ENCODE measurements at places on chromosomes 16 and 17.

GRCh38 chr16:84749815-84750214 is 50.0 kb downstream of the USP10 start:
- no peak for DNase-seq

- no peak for DNase-seq
Observed at GRCh38 chr17:66959641-66960375, 4.7 kb upstream of the CACNG4 start.

DNA sequence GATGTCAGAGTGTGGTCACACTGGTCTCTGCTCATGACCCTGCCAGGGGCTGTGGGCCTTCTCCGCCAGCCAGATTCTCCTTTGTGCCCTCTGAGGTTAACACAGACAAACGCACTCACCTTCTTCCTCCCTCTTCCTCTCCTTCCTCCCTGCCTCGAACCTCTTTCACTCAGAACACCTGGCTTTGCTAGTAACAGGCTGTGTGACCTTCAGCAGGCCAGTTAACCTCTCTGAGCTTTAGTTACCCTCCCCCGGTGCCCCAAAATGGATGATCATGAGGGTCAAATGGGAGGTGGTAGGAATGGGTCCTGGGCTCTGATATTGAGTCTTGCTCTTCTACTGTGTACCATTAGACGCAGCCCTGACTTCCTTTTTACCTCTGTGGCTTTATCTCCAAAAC is 127.1 kb downstream of the OR1D5 start:
- DNase-seq = no peak

- DNase-seq = no peak
Observed at GRCh38 chr17:42577140-42577531, 393 bp downstream of the PSMC3IP start.

DNA sequence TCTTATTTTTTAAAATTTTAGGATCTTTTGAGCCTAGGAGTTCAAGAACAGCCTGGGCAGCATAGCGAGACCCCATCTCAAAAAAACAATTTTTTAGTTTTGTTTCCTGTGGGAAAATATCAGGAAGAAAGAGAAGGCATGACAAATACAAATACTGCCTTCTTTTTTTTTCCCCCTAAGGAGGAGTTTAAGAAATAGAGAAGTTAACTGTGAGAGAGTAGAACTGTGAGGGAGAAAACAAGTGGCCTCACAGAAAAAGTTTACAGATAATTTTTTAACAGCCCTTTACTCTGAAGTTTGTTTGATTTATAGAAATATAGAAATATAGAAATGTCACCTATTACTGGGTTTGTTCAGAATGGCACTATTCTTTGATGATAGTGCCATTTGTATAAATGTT is 21.1 kb downstream of the TTYH2 start:
- DNase-seq = no peak

- DNase-seq = no peak
Observed at GRCh38 chr17:77098884-77099545, 41.8 kb upstream of the SEC14L1 start.

- DNase-seq = peak; percentile 59
Observed at GRCh38 chr17:61635913-61636432, 45.0 kb upstream of the NACA2 start.

DNA sequence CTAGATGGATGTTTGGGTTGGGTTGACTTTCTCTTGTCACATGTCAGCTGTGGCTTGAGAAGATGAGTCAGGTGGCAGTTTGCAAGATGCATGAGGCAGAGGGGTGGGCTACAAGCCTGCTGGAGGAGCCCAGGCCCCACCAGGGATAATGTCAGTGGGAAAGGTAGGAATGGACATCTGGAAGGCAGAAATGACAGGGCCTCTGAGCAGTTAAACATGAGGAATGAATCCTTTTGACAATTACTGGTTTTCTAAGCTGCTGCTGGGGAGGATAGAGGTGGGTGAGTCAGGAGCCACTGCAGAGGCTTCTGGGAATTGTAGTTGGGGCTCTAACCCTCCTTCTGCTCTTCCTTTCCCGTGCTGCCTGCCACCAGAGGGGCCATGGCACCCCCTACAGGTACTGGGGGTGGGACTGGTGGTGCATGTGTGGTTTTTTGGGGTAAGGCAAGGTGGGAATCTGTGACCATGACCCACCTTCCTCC is 15.7 kb downstream of the SLC52A1 start:
- DNase-seq = no peak

DNA sequence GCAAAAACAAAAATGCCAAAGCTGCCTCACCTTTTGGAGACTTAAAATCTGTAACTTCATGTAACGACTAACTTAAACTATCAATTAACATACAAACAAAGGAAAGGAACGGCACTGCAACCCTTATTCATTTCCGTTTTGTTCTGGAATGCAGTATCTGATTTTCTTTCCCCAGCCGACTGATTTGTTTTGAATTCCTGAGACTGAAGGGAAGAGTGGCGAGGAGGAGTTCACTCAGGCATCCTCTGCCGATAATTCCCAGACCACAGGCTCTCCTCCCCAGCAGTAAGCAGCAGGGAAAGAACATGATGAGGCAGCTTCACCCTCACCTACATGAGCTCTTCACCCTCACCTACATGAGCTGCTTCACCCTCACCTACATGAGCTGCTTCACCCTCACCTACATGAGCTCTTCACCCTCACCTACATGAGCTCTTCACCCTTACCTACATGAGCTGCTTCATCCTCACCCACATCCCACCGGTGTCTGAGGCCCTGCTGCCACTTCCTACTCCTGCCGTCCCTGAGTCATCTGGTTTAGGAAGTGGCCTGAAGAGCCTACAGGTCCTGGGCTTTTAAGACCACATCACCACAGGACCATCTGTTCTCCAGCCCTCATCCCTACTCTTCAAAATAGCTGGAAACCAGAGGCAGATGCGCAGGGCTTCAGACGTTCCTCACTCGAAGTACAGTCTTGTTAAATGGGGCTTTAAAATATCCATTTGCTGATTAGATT is 168.0 kb upstream of the RPH3AL start:
- DNase-seq = peak; percentile 38

- DNase-seq = no peak
Observed at GRCh38 chr16:87276091-87276701, 41.0 kb downstream of the C16orf95 start.

GRCh38 chr17:76139801-76140660 is 1.0 kb downstream of the FOXJ1 start:
- no peak for DNase-seq

- DNase-seq = no peak
Observed at GRCh38 chr16:59905131-59905530, 1171.0 kb upstream of the GOT2 start.

DNA sequence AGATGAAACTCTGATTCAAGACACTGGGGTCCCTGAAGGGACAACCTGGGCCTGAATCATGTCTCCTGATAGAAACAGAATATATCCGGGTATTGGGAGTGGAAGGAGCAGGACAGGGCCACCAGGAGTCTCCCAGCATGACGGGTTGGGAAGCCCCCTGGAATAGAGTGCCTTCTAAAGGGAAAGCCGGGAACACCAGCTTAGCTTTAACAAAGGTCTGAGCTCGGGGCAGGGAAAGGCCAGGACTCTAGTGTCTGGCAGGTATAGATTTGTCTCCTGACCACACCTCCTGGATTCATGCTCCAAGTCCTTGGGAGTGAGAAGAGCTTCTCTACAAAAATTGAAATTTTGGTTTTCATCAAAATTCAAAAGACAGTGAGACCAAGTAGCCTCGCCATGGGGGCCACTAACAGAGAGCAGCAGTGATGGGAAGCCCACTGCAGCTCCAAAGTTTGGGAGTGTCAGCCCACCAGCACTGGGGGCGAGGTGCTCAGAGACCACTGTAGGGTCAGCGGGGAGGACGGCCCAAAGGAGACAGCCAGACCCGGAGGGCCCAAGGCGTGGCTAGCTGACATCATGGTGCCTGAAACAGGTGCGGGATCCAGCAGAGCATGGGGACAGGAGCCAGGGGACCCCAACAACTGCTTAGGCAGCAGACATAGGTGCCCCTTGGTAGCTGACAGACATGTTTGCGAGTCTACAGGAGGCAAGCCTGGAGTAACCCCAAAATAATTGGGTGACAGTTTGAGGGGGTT is 81.0 kb downstream of the C16orf78 start:
- no peak for DNase-seq

DNA sequence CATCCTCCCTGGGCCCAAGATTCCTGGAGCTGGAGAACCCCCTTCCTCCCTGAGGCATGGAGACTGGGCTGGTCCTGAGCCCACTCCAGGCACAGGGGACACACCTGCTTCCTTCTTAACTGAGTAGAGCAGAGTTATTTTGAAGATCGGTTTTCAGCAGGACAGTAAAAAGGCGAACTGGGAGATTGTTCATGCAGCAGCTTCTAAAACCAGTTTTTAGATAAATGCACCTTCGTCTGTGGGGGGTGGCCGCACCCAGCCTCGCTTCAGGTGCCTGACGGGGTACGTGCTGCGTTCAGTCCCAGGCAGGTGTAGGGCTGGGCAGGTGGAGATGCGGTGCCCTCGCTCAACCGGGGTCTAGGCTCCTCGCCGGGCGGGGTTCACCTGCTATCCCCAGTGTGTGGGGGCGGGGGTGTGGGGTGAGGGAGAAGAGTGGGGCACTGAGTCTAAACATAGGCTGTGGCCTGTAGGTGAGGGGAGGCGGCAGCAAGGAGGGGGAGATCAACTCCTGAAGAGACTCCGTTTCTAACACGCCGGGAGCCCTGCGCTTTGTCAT is 69.5 kb downstream of the JPH3 start:
- DNase-seq = no peak

DNA sequence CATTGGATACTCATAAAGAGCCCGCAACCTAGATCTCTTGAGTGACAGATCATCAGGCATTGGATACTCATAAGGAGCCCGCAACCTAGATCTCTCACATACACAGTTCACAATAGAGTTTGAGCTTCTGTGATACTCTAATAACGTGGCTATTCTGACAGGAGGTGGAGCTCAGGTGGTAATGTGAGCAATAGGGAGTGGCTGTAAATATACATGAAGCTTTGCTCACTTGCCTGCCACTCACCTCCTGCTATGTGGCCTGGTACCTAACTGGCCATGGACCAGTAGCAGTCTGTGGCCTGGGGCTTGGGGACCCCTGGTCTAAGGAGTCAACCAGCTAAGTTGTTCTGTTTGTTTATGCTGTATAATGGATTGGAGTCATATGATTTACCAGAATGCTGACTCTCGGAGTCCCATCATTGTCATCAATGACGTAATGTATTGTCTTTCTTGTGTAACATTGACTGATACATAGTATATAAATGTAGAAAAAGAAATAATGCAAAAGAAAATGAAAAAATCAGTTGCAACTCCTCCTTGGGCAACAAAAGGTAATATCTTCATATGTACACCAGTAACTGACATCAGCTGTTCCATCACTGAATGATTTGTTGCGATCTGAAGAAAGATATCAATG is 17.5 kb downstream of the ABCA9 start:
- no peak for DNase-seq

DNA sequence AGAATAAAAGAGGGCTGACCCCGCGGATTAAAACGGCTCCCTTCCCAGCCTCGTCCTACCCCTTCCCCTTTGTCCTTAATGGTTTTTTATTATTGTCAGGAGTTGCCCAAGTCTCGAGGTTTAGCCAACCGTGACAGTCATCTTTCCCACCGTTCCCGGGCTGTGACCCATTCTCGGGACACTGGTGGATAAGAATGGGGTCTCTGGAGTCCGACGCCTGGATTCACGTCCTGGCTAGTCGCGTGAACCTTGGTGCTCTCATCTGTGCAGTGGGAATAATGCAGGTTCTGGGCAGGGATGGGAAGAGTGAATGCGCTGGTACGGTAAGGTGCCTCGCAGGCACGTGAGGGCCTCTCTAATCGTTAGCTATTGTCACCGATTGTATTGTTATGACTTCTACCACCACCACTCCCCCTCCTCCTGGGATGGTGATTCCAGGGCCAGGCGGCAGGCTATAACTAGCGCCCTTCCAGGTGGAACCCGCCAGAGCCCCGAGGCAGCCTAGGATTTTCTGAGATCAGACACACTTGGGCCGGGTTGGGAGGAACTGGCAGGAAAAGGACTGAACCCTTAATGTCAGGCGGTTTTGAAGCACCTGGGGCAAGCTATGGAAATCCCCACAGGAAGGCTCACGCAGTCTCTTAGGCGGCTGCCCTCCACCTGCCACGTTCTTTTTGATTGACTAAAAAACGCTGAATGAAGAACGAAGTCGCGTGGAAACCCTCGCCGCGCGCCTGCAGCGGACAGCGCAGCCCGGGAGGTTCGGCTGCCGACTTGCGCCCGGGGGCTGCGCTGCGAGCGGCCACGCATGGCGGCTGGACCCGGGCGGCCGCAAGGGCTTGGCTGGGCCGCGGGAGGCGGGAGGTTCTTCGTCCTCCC is 2.7 kb downstream of the HS3ST3B1 start:
- DNase-seq = no peak

- peak; percentile 62 for DNase-seq
Observed at GRCh38 chr16:77171745-77172635, 19.0 kb upstream of the MON1B start.

GRCh38 chr16:9139965-9140364 is 48.5 kb downstream of the HAPSTR1 start:
- DNase-seq = peak; percentile 33

GRCh38 chr16:84729716-84730320 is 30.0 kb downstream of the USP10 start:
- peak; percentile 46 for DNase-seq

GRCh38 chr16:82638095-82638798 is 11.5 kb downstream of the CDH13 start:
- peak; percentile 92 for DNase-seq

DNA sequence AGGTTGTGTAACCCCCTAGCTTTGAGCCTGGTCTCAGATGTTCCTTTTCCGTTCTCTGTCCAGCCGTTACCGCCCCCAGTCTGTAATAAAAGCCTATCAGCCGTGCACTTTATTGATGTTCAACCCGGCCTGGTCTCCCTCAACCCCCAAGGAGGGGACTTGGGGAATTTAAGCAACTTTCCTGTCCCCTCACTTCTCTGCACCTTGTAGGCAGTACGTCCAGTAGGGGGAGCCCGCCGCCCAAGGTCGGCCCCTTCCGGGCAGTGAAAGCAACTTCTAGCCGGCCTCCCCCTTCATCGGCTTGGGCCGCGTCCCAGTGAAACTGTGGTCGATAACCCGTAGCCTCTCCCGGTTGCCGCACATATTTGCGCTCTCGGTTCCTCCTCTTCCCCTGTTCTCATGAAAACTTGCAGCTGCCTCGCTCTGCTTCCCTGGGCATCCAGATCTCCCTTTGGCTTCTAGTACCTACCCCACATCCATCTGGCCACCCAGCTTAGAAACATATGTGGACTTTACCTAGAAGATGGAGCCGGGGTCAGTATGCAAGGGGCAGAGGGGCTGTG is 7.9 kb downstream of the PNPO start:
- DNase-seq = peak; percentile 66

DNA sequence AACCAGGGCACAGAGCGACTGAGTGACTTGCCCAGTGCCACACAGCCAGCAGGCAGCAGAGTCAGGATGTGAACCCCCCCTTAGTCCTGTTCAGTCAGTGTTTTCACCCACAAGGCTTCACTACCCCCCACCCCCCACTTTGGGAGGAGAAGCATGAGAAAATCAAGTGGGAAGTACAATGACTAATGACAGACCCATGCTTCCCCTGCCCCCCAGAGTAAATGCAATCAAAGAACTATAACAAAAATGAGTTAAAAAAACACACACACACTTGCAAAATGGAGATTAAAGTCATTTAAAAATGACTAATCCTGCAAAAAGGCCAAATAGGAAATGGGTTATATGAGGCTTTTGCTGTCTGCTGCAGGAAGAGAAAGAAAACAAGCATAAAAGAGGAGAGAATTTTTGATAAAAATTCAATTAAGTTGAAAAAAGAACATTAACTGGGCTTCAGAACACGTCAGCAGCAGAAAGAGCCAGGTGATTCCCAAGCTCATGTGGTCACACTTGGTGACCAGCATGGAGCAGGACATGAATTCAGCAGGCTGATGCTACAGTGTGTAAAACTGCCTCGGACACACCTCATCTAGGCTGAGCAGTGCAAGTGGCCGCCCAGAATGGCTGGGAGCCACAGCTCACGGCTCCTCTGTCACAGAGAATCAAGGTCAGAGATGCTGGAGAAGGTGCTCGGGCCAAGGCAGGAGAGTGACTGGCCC is 212.3 kb downstream of the ZNF423 start:
- peak; percentile 83 for DNase-seq

Data from A172 (cell line).